ENCODE measurements at places on chromosomes 5 and 9. TPM values are rescaled to one million over a fixed set of nuclear protein-coding genes. Genes with fewer than 3 reads are reported as not detected.
A peak's percentile ranks its signal among the peaks of the same experiment; 100 is the strongest.

- no peak for DNase-seq
These were observed 186.6 kb upstream of the PANK3 start for GRCh38 chr5:168765551-168766425.

DNA sequence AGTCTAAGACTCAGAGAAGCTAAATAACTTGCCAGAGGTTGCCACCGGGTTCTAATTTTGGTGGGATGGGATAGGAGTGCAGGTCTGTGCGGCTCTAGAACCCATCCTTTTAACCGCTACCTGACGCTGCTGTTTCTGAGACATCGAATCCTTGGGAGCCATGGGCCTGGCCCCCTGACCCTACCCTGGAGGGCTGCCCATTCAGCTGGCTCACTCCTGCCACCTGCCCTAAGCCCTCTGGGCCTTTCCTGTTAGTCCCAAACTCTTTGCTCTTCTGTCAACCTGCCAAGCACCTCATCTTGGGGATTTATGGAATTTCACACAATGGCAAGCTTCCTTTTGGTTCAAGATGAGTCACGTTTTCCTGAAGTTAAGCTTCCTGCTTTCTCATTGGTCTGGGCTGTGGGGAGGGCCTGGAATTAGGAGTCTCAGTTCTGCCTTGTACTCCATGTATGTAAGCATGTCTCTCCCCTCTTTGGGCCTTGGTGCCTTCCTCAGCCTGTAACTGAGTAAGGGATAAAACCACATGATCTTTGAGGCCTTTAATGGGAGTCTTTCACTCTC, 26.6 kb downstream of the ENHO start:
- DNase-seq, result no peak

Gene C9orf153
- total RNA-seq, result not detected

DNA sequence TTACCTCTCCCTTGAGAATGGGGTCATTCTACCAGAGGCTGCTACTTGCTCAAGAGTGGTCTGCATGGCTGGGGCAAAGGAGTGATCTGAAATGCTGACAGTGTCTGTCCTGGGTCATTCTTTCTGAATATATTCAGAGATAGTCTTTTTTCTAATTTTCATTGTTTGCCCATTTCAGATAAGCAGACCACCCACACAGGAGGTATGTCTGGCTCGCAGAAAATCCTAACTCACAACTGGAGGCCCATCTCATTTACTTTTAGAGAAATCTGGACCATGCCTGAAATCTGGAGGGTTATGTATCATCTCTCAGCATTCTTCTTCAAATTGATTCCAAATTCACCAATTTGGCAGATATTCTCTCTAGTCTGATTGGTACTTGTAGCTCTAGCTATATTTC, 227.6 kb downstream of the SEC61B start:
- no peak for DNase-seq

- DNase-seq, result peak; percentile 26
These were observed 69.2 kb upstream of the SH3GL2 start for GRCh38 chr9:17509701-17510100.

Gene GMCL2
- not detected for total RNA-seq

Gene F12
- 12.9 TPM for total RNA-seq

Gene PCDHA3
- total RNA-seq, result 0.06 TPM

DNA sequence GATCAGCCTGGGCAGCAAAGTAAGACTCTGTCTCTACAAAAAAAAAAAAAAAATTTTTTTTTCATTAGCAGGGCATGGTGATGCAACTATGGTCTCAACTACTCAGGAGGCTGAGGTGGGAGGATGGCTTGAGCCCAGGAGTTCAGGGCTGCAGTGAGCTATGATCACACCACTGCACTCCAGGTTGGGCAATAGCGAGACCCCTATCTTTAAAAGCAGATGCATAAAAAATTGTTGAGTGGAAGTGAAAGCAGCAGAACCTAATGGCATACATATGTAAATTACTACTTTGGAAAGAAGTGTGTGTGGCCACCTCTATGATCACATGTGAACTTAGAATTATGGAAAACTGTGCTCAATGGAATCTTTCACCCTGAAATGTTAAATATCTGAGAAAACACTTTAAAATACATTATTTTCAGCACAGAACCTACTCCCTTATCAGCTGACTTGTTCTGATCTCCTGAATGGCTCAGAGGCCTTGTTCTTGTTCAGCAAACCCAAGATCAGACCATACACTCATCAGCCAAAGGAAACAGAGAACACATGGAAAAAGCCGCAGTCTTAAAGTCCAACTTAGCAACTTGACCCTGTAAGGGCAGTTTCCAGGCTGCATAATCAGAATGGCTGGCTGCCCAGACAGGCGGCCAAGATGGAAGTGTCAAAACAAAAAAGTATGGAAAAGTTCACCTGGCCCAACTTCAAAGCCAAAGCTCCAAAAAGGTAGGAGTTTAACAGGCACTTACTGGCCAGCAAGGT, 56.5 kb downstream of the SIL1 start:
- DNase-seq, result peak; percentile 68

Gene GDA
- 1.2 TPM for total RNA-seq

Gene TIFAB
- not detected for total RNA-seq

DNA sequence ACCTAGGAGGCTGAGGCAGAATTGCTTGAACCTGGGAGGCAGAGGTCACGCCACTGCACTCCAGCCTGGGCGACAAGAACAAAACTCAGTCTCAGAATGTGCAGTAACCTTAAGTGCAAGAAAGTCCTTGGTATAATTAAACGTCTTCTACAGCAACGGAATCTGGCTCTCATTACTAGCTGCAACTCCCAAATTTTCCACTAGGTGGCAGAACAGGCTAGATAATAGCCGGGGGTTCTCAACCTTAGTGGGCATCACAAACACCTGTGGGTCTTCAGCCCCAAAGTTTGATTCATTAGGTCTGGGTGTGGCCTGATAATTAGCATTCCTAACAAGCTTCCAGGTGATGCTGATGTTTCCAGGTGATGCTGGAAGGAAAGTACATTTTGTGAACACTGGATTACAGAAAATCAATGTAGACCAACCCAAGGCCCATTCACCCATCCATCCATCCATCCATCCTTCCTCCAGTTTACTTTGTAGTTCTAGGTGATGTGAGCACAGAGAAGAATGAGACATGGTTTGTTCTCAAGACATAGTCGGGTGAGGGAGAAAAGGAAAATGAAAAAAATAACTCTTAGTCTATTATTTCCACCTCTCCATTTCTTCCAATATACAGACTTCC, 37.3 kb downstream of the FBXW2 start:
- no peak for DNase-seq

Gene FGF10
- total RNA-seq, result not detected

Gene KCNV2
- total RNA-seq, result not detected

GRCh38 chr9:110753731-110754231, 85.2 kb downstream of the MUSK start:
- no peak for DNase-seq

GRCh38 chr9:95974389-95974788, 98.9 kb downstream of the ERCC6L2 start:
- DNase-seq, result no peak

Gene CATSPER3
- 0.29 TPM for total RNA-seq

- DNase-seq, result no peak
These were observed 31.1 kb upstream of the CCDC180 start for GRCh38 chr9:97276310-97276852.

Gene C5orf58
- total RNA-seq, result not detected

DNA sequence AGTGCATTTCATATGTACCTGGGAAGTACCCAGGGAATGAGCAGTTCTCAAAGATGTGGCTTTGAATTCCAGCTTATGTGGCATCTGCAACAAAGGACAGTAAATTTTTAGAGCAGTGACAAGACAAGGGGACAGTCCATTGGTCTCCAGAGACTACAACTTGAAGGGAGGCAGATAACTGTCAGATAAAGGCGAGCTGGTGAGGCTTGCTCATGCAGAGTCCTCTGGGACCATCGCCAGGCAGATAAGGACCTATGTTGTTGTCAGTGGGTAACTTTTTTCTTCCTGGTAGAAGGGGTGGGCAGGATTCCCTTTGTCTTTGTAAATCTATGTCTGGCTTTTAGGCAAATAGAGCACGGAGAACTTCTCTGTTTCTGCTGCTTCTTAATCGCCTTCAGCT, 120.2 kb downstream of the ICE1 start:
- no peak for DNase-seq

Gene ATOSB
- total RNA-seq, result 14.0 TPM

Gene TMEFF1
- 3.5 TPM for total RNA-seq

DNA sequence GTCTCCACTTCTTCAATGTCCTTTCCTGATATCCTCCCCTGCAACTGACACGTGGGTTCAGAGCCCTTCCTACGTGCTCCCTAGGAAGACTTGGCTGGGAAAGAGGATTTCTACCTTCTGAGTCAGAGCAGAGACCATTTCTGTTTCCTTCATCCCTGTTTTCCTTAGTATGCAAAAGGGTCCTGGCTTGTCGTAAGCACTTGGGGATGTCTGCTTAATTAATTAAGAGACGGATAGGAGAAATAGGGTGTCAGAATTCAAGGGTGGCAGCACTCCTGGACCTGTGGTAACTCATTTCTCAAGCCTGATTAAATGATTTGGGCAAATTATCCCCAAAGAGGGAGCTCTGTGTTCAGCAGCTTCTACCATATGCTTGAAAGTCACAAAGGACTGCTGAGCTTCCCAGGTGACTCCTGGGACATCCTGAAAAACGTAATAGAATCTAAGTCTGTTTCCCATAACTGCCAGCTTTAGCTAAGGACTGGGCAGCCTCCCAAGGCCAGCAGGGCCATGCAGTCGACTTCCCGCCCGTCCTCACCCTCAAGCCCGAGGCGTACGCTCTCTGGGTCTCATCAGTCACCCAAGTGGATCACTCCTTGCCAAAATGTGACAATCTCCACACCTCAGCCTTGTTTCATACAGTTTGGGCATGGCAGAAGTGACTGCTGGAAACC, 20.5 kb downstream of the ABCA1 start:
- DNase-seq, result no peak

- no peak for DNase-seq
These were observed 828 bp downstream of the NPR2 start for GRCh38 chr9:35792024-35792813.

GRCh38 chr5:9057406-9058000, 488.4 kb downstream of the SEMA5A start:
- DNase-seq, result no peak

Gene GGTA1
- total RNA-seq, result not detected

- DNase-seq, result peak; percentile 67
These were observed 69.6 kb upstream of the LRRTM2 start for GRCh38 chr5:138944527-138945322.

DNA sequence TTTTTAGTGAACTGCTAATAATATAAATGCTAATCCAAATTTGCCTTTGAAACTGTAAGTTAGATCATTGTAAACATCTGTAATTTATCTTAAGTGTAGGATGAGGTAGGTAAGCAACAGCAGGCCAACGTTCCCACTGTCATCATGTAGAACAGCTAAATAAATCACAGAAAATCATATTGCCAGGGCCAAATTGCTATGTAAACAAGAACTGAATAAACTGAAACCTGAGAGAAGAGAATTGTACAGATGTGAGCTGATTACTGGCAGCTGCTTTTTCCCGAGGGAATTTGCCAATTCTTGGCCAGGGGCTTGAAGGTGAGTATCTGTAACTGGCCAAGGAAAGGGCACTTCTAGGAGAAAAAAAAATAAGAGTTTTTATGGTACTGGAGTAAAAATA, 97.6 kb downstream of the CDH10 start:
- DNase-seq, result no peak

DNA sequence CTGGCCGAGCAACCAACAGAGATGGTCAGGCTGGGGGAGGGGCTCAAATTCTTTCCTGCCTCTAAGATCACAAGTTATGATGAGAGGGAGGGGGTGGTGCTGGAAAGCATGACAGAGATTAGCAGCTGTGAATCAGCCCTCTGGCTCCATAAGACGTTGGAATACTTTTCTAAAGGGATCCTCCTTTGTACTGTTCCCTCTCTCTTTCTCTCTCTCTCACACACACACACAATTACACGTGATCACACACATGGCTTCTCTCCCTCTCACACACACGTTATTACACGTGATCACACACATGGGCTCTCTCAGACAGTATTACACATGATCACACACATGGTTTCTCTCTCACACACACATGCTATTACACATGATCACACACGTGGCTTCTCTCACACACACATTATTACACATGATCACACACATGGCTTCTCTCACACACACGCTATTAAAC, at the start of gene SLC45A2:
TSS of gene SLC45A2 (minus strand) at position 23 of the 454 bp plus-strand sequence. CDS start 110 bp downstream, outside the sequence.
- DNase-seq, result no peak

Gene CFAP157
- not detected for total RNA-seq

DNA sequence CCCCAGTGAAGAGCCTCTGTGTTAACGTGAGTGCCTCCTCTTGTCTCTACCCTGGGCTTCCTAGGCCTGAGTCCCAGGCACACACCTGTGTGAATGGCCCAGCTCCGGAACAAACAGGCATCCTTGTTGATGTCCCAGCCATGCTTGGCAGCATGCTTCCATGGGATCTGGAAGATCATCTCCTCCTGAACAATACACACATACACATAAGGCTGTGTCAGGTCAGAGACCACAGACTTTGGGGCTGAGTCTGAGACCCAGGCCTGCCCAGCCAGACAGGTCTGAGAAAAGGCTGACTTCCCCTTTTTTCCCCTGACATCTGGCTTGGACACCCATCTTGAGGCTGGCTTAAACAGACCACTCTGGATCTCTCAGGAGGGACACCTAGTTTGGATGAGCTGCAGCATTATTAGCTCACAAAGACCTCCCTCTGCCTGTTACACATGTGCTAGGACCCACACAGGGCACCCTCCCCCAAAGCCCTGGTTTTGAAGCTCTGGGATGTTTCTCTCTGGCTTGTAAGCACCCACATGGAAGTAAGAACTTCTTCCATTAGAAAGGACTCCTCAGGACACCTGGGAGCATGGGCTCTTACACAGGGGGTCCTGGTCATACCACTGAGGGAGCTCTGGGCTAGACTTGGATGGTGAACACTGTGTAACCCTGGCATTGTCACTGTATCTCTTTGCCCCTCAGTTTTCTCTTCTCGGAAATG, 2.6 kb downstream of the IRF1 start:
- DNase-seq, result no peak

Gene FOXI1
- not detected for total RNA-seq

- no peak for DNase-seq
These were observed 104.7 kb upstream of the IRX4 start for GRCh38 chr5:1987471-1987870.

Gene PRXL2C
- total RNA-seq, result 12.6 TPM

Gene CACNA1B
- total RNA-seq, result 0.07 TPM
